ENCODE measurements at places on chromosomes 2 and 18. TPM values are rescaled to one million over a fixed set of nuclear protein-coding genes. Genes with fewer than 3 reads are reported as not detected.

DNA sequence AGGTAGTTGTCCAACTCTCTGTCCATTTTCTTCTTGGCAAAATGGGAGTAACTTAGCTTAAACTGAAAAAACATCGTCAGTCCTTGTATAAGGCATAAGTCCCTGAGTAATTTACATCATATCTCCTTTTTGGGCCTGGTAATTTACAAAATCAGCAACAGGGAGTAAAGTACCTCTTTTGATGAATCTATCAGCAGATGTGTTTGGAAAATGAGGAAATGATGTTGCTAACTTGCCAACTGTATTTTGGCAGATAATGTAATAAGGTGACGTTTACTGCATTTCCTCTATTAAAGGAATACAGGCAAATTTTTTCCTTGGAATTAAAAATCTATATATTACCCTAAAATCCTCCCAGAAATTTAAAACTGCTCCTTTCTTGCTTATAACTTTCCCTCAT lies 29.2 kb downstream of the ANKRD44 start:
- DNase-seq, result no peak

Gene DYSF
- polyA plus RNA-seq, result 0.68 TPM

Gene IL1F10
- polyA plus RNA-seq, result not detected

Gene ADRA2B
- polyA plus RNA-seq, result 0.07 TPM

GRCh38 chr2:134240061-134240460 lies 13.8 kb upstream of the MGAT5 start:
- DNase-seq, result no peak

DNA sequence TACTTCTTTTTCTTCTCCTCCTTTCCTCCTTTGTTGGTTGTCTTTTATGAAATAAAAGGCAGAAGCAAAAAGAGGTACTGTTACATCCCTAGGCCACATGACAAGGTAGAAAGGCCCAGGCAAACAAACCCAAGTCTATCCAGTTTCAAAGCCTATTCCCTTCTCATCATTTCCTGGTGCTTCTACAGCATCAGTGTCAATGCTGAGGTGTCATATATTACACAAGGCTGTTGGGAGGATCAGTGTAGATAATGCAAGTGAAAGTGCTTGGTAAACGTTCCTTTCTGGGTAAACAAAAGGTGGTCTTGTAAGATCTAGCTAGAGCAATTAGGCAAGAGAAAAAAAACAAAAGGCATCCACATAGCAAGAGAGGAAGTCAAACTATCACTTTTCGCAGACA lies 64.9 kb downstream of the EVA1A start:
- DNase-seq, result no peak

GRCh38 chr2:9097239-9097638 lies 93.8 kb upstream of the MBOAT2 start:
- no peak for DNase-seq

GRCh38 chr18:76378526-76379215 lies 116.4 kb downstream of the ZNF516 start:
- DNase-seq, result no peak

Gene TMEFF2
- polyA plus RNA-seq, result 0.46 TPM

Gene GLI2
- polyA plus RNA-seq, result 12.5 TPM

DNA sequence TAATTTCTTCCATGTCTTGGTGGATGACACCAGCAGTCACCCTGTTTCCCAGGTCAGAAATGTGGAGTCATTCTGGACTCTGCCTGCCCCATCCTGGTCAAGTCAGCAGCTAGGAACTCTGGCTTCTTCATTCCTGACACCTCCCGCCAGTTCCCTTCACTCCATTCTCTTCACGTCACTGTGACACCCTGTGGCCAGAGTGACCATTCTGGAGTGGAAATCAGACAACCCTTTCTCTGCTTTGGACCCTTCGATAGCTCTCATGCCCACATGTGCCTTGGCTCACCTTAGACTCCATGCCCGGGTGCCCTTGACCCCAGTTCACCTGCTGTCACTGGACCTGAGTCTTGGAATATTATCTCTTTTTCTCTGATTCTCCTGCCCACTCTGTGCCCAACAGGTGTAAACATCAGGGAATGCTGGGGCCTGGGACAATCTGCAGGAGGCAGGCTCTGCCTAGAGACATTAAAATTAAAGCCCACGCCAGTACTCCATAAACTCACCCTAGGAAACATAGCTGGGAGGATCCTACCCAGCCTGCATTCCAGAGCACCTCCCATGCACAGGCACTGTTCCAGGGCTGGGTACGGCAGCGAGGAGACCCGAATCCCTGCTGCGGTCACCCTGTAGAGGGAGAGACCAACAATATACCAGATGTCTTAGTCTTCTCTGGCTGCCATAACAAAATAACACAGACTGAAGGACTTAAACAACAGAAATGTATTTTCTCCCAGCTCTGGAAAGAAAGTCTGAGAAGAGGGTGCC lies 41.1 kb upstream of the FAHD2A start:
- no peak for DNase-seq
